ENCODE measurements at places on chromosomes 13 and 19.

GRCh38 chr19:14775869-14776586 lies 2.3 kb downstream of the ADGRE2 start:
- no peak for DNase-seq

DNA sequence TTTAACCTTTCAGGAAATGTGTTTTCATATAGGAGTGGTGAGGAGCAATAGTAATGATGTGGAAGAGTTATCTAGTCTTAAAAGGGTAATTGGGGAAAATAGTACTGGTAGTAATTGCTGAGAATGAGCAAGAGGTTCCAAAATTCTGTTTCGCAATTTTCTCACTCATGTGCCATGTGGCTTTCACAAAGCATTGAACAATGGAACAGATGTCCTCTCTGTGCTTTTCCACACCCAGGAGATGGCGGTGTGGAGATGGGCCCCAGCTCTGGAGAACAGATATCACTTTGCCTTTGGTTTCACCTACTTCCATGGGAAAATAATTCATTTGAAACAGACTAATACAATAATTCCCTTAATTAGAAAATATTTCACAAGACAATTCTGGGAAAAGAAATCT lies 170.0 kb upstream of the SLC10A2 start:
- no peak for DNase-seq

GRCh38 chr19:3075605-3076431 lies 13.5 kb upstream of the TLE5 start:
- DNase-seq: peak; percentile 68

DNA sequence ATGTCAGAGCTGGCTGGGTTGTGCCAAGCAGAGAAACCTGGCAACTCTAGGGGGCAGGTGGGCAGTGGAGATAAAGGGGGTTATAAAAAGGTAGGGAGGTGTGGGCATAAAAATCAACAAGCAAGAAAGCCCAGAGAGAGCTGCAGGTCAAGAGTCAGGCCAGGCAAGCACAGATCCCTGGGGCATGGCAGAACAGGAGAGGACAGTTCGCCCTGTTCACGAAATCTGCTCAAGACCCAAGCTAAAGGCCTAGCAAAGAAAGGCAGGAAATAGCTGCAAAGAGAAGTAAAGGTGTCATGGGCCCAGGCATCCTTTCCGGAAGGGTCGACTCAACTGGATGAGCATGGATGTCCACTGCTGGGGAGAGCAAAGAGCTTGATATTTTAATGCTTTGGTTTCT lies 3.4 kb downstream of the MBNL2 start:
- no peak for DNase-seq

DNA sequence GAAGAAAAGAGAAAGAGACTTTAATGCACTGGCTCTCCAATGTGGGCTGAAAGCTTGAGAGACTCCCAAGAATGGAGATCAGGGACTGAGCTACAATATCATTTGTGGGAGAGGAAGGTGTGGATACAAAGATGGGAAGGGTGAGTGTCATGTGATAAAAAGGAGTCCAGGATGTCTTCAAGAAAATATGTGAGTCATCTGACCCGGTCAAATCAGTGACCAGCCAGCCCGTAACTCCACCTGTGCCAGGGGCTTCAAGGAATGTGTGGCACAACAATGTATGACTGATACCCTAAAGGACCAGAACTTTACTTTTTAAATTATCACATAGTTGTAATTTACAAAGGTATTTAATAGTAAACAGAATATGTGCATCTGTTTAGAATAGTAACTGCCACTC lies 97.2 kb downstream of the DOCK9 start:
- no peak for DNase-seq

DNA sequence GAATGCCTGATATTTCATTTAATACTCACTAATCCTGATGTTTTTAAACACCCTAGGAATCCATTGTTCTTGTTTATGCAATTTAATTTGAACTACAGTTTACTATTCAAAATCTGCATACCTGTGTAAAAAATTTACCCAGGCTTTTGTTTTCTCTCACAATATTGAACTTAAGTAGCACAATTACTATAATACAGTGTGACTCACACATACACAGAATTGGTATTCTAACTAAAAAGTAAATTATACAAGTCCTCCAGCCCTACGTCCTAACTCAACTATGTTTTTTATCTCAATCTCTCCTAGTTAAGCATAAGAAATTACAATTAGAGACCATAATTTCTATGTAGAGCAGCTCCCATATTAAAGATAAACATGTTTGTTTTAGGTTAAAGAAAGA lies 41.8 kb downstream of the MYCBP2 start:
- no peak for DNase-seq

DNA sequence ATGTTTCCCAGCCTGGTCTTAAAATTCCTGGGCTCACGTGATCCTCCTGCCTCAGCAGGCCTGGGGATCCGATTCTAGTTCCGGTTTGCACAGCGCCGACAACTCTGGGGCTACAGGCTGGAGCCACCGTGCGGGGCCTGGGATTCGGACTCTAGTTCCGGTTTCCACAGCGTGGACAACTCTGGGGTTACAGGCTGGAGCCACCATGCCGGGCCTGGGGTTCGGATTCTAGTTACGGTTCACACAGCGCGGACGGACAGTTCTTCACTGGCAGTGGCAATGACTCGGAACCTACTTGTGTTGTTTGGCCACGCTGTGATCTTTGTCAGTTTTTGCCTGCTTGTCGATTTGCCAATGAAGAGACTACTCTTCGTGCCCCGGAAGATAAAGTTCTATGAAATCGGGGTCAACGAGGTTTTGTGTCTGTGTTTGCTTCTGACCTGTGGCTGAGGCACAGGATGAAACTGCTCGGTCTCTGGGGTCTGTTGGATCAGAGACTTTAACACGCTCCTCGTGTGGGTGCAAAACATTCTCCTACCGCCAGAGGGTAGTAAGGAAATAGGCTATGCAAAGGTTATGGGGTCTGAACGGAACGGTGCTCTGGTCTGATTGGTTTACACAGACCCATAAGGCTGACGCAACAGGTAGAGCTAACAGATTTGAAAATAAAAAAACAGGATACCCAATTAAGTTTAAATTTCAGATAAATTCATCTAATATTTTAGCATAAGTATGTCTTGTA lies 12.1 kb upstream of the ZSCAN1 start:
- DNase-seq: peak; percentile 64

- no peak for DNase-seq
Observed at GRCh38 chr19:31348481-31349159, 616 bp downstream of the TSHZ3 start.

DNA sequence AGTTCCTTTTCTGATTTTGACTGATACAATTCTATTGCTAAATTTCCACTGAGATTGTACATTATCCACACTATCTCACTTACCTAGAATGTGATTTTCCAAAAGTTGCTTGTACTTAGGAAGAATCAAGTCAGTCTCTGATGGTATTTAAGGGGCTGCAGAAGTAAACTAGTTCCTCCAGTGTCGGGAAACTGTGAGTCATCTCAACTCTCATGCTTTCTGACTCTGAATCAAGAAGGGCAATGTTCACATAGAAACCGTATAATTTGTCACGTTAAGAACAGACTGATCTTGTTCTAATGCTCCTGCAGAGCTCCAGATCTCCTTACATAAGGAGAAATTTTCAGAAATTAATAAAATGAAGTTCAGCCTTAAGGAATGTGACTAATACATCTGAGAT lies 369.3 kb downstream of the KLF5 start:
- no peak for DNase-seq

GRCh38 chr13:41837629-41838028 lies 123.3 kb downstream of the VWA8 start:
- no peak for DNase-seq

DNA sequence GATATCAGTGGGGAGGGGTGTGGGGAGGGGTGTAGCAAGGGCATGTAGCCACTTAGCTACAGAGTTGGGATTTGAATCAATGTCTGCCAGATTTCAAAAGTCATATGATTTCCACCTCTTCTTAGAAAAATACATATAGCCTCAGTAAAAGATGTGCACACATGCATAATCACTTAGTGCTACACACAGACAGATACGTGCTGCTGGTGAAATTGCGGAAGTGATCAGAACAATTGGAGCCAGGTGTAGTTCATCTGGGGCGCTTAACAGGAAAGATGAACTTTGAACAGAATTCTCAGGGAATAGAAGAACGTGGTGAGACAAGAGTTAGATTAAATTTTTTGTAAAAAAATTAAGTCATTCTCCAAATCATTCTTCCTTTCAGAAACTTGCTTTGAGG lies 333.1 kb downstream of the KCNRG start:
- DNase-seq: no peak

GRCh38 chr19:11418549-11419506 lies at the start of gene RGL3:
TSS of gene RGL3 (minus strand) at chr19:11419314. CDS start at chr19:11419278, 36 bp downstream.
- DNase-seq: peak; percentile 81

GRCh38 chr19:18761531-18762110 lies 29.5 kb downstream of the COMP start:
- no peak for DNase-seq

DNA sequence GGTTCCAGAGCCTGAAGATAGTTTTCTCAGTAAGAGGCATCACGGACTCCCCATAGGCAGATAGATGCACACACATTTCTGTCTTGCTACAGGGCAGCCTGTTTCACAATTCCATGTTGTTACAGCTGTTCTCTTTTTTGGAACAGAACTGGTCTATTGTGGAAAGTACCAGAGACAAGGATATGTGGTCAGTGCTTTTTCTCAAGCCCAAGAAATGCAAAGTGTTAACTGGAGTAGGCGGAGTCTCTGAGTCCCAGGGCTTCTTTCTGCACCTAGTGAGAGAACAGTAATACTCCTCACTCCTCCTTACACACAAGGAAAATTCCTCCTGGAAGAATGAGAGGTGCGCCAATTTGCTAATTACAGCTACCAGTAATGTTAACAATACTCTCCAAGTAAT lies 141.6 kb upstream of the ARGLU1 start:
- DNase-seq: no peak

DNA sequence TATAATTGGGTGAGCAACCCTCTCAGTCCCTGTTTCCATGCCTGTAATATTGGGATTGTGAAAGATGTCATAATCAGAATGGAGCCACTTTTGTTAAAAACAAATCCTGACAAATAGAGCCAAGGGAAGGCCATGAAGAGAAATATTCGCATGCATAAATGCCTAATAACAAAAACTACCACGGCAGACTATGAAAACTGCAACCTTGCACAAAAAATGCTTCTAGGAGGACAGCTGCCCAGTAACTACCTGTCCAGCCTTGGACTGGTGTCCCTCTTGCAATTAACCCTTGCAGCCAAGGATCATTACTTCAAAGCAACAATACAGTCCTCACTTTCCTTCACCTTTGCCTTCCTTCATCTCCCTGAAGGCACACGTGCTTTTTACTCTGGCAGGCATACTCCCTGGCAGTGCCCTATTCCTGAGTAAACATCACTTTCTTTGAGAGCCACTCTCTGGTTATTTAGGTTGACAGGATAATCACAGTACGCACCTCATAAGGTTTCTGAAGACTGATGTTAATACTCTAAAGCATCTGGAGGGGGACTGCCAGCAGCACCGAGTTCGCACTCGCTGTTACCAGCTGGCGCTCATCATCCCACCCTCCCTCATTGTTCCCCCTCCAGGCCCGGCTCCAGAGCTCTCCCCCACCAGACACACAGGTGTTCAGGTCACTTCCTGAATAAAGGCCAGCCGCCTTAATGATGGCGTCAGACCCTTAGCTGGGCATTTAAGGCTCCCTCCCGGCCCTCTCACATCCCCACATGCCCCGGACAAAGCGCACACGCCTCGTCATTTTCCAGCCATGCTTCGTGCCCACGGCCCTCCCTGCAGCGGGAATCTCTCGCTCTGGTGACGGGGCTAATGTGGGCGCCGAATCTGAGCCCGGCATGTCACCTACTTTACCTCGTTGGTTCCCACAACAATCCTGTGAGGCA lies 57.3 kb downstream of the CDADC1 start:
- DNase-seq: no peak

- peak; percentile 9 for DNase-seq
Observed at GRCh38 chr13:50732712-50733111, 110.8 kb downstream of the DLEU7 start.

GRCh38 chr13:107585469-107586180 lies 629.7 kb downstream of the LIG4 start:
- peak; percentile 56 for DNase-seq

DNA sequence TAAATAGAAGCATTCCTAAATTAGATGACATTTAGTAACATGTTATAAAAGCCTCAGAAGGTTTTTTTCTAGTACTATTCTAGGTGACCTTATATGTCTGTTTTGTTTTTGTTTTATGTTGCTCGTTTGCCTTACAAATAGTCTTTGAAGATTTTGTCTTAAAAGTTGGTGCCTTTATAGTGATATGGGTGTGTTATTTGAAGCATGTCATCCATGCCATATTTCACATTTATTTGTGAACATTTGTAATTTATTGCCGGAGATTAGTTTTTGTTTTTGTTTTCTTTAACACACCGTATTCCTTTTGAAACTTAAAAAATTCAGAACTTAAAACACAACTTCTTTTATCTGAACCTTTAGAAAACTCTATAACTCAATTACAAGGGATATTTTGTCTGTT lies 422.8 kb upstream of the PCDH9 start:
- DNase-seq: no peak

GRCh38 chr13:95217920-95218830 lies 83.1 kb downstream of the ABCC4 start:
- DNase-seq: no peak

GRCh38 chr13:53342623-53343360 lies 314.2 kb downstream of the OLFM4 start:
- no peak for DNase-seq

DNA sequence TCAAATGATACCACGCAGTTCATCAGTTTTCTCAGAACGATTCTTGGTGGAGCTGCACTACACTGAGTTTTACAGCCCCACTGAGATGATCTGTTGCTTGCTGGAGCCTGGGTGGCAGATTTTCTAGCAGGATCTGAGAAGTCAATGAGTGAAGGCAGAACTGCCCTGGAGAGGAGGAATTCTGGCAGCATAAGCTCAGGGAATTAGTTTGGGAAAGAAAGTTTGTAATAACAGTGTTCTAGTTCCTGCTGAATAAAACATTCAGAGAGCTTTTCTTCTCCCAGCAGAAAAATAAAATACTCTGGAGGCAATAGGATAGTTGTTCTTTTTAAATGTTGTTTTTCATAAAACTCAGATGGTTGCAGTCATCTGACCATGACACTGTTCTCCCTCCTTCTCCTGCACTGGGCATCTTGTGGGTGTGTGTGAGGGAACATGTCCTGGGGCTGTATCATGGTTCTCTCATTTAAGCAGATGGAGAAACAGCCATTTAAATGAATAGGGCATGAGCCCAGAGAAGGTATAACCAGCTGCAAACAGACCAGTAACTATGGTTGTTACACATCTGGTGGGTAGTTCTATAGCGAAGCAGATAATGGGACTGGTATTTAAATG lies 29.6 kb downstream of the OLFM4 start:
- no peak for DNase-seq

DNA sequence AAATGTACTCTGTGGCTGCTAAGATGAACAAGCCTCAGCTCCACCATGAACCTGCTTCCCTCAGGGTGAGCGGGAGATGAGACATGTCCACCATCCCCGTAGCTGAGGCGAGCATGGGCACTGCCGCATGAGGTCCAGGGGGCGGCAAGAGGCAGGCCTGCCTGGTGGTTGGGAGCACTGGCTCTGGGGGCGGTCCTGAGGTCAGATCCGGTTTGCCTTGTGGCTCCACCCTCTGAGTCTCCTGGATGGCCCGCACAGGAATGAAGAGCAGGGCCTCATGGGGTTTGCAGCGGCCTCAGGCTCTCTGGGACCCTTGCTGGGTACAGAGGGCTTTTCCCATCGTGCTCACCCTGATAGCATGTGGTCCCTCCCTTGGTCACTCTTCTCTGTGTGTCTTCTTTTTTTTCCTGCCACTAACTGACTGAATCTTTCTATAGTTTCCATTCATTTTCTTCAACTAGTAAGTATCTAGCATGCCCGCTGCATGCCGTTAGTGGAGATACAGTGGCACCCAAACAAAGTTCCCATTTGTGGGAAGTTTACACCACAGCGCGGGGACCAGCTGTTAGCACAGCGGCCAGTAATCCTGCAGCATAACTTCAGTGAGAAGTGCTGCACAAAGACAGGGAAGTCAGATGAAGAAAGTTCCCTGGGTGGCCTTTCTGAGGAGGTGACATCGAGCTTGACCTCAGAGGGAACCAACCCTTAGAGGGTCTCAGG lies 37.3 kb downstream of the CAPN12 start:
- DNase-seq: no peak

All from COR-L47 (cell line).